ENCODE measurements at places on chromosomes 4 and X.

GRCh38 chr4:95929448-95930064 is 89.7 kb downstream of the PDHA2 start:
- DNase-seq: peak; percentile 36

- no peak for DNase-seq
Measured at GRCh38 chr4:20430259-20430941, 178.7 kb downstream of the SLIT2 start.

- DNase-seq: no peak
Measured at GRCh38 chrX:15298201-15298600, 17.2 kb downstream of the ASB11 start.

DNA sequence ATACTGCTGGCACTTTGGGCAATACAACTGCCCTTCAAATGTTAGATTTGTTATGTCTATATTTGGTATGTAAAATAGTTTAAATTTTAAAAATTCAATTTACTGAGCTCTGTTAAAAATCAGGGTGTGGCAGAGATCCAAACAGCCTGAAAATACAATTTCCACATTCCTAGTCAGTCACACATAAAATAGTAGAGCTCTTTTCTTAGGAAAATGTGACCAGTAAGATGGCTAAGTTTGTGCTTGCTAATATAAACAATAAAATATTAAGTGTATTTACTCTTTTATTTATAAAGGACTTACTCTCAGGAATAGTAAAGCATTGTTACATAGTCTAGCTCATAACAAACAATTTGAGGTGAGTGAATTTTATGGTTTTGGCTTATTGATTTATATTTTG is 200.2 kb downstream of the DKK2 start:
- no peak for DNase-seq

GRCh38 chrX:14362721-14363120 is 166.6 kb upstream of the GLRA2 start:
- no peak for DNase-seq

GRCh38 chrX:132407691-132408090 is 81.1 kb downstream of the MBNL3 start:
- DNase-seq: no peak

- DNase-seq: no peak
Measured at GRCh38 chrX:106710771-106711170, 15.7 kb upstream of the RNF128 start.

GRCh38 chr4:159298502-159298901 is 195.6 kb downstream of the RAPGEF2 start:
- DNase-seq: no peak

DNA sequence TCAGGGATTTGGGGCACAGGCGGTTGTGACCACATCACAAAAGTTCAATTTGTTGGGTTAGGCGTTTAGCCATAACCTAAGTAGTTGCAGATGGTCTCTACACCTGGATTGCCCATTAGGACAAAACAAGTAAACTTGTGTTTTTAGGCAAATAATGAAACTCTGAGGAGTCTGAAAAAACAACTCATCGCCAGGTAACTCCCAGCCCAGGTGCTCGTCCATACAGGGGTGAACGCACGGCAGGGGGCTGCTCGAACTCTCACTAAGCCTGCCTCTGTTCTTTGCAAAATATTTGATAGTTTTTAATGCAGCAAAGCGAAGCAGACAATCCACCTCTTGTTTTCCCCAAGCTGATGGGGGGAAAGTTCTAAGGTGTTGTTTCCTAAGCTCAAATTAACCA is 559 bp upstream of the RHOH start:
- no peak for DNase-seq

- no peak for DNase-seq
Measured at GRCh38 chr4:646460-646859, 21.1 kb downstream of the PDE6B start.

Measured in RKO (cell line).